CD4-positive, alpha-beta T cell treated with Interleukin-1 beta for 1 hour (primary cell): ENCODE measurements at places on chromosomes 3 and 15.

- DNase-seq: no peak
Observed at GRCh38 chr15:33007303-33007855, 187.1 kb downstream of the FMN1 start.

- no peak for DNase-seq
Observed at GRCh38 chr3:126511291-126511690, 6.3 kb downstream of the UROC1 start.

DNA sequence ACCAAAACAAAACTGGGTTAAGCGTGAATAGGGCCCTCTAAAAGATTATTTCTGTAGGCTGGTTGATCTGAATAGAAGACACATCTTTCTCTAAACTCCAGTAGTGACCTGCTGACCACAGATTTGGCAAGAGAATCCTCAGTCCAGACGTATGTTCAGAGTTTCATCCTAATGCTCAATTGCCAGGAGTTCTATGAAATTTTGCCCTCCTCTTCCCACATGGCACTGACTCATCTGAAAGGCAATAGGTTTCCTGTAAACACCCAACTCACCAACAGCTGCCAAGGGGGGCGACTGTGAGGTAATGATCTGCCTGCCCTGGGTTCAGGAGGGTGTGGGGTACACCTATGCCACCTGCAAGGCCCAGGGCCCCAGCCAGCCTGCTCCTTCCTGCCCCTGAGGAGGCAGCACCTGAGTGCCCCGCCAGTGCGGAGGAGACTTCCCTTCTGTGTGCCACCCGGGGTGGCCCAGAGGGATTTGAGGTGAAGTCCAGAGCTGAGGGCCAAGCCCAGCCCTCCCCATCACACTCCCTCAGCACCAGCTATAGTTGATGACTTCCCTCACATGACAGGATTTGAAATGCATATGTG, 8.4 kb upstream of the PLA2G4D start:
- no peak for DNase-seq

- no peak for DNase-seq
Observed at GRCh38 chr3:131856171-131856570, 178.6 kb downstream of the CPNE4 start.
